ENCODE measurements at places on chromosomes 3 and 15.

DNA sequence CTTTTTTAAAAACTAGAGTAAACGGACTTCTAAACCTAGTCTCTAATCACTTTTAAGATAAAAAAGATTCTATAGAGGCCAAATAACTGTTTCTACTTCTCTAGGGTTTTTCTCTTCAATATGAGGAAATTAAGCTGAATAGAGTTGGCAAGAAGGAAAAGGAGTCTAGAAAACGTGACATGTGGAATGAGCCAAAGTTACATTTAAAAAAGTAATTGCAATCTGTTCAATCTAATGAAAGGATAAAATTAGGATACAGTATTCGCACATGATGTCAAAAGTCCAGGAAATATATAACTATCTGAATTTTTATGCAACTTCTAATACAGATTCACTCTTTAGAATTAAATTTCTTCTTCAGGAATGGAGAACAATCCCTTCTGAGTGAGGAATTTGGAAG is 300.1 kb downstream of the ULK4 start:
- DNase-seq, result no peak

GRCh38 chr3:99878005-99878404 is 60.3 kb downstream of the CMSS1 start:
- peak; percentile 45 for DNase-seq

DNA sequence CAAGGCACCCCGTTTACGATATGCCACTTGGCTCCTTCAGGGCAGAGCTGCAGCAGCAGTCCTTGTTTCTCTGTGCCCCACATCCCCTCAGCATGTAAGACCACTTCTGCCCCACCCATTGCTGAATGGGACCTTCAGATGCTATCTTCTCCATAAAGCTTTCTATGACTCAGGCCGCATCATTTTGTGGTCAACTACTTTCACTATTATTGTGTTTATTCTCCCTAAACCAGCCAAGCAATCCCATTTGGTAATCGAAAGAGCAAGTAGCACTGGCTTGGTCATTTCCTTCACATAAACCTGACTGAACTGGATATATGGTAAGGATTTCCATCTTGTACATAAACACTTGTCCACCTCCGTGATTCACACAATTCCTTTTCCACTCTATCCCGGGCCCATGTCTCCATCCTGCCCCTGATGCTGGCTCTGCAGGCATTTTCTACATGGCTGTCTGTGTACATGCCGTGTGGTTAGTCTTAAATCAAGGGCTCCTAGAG is 25.7 kb downstream of the LIPC start:
- DNase-seq, result peak; percentile 59

DNA sequence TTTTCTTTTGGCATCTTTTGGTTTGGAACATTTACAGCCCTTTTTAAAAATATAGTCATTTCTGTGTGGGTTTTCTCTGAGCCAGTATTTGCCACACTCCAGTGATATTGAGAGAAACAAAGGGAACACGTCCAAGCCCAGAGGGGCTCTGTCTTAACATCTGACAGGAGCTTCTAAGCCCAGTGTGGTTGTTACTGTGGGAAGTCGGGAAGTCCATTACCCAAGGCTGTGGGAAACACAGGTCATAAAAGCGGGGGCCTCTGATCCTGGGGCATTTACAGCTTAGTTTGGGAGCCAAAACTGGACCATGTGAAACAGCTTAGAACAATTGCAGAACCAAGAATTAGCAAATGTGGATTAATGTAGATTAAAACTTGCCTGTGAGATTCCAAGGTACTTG is 123.0 kb downstream of the PTPRG start:
- no peak for DNase-seq

- DNase-seq, result no peak
Observed at GRCh38 chr3:16441371-16441875, 72.1 kb downstream of the RFTN1 start.

DNA sequence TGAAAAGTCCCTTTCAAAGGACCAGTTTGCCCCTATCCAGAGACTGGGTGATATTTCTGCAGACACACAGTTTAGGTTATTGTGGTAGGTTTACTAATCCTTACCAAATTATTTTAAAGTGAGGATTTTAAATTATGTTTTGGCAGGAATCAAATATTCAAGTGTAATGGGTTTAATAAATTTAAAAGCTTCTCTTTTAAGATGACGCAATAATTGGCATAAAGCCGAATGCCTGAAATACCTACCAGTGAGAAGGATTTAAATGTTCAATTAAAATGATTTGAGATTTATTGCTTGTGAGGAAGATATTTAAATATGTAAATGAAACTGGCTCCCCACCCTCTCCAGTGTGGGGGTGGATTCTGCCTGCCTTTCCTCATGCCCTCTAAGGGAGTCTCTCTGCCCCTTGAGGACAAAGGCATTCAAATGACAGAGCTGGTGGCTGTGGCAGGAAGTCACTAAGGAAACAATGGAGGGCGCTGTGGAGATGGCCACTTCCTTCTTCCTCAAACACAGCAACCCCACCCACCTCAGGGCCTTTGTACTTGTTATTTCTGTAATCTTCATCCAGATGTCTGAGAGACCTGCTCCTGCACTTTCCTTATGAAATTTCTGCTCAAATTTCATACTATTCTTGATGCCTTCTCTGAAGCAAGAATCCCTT is 131.7 kb downstream of the TNIK start:
- DNase-seq, result no peak

DNA sequence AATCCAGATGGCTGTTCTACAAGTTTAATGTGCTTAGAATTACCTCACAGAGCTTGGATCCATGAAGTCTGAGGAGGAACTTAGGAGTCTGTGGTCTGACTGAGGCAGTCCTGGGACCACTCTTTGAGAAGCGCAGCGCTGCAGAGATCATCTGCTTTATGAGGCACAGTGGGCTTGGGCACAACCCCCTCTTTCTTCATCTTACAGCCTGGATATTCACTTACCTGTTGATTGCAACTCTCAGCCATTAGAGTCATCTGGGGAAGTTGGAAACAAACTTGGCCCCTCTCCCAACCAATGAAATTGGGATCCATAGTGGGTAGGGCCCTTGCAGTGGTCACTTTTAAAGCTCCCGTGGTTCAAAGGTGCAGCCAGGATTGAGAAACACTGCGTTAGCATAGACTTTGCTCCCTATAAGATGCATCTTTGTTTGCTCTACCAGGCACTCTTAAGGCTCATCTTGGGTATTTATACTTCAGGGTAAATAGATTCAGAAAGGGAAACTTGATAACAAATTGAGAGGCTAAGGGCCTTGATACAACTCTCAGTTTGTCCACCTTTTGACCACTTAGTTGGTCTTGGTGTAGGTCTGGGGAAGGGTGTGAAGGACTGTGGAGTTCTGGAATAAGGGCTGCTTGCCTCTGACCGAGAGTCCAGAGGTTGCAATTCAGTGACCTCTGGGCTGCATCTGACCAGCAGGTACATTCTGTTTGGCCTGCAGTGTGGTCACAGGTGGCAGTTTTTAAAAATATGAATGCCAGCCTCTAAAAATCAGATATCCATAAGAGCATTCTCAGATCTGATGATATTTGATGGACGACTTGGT is 22.8 kb downstream of the FEM1B start:
- no peak for DNase-seq

DNA sequence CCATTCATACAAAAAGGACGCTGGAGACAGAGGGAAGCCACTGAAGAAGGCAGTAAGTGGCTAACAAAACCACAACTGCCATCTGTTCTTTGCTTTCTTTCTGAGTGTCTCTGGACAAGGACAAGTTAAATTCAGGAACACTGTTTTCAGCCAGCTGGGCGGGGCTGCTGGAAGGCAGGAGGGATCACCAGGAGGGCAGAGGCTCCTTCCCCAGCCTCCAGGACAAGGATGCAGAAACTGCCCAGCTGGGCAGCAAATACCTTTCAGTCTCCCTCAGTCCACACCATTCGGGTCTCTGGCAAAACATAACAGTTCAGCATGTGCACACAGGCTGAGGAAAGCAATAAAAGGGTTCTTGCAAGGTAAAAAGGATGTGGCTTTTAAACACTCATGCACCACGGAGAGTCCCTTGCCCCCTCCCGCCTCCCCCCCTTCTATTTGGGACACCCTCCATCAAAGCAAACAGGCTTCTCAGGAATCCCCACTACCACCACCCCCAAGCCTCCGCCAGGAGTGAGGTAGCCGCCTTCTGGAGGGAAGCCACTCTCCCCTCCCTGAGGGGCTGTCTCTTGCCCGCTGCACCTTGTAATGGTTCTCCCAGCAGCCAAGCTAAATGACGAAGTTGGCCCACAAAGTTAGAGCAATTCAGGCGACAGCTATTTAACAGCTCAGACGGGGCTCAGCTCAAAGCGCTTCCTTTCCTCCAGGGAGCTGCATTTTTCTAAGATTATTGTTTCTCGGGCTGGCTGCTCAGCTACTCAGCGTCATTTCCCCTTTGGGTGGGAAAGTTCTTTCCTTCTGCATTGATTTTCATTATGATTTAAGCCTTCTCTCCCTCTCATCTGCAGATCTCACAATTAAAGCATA is 3.8 kb downstream of the HEG1 start:
- peak; percentile 71 for DNase-seq

DNA sequence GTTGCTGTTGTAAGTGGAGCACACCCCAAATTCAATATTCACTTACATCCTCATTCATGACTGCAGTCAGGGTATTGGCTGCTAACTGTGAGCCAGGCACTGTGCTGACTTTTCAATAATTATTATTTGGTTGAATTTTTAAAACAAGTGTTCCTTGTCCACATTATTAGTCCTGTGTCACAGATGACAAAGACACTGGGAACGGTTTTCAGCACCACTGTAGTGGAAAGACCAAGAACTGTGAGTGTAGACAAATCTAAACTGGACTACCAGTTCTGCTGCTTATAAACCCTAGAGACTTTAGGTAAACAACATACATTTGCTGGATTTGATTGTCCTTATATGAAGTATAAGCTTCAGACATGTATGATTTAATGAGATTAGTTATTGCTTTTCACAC is 197.7 kb upstream of the ROBO2 start:
- no peak for DNase-seq

DNA sequence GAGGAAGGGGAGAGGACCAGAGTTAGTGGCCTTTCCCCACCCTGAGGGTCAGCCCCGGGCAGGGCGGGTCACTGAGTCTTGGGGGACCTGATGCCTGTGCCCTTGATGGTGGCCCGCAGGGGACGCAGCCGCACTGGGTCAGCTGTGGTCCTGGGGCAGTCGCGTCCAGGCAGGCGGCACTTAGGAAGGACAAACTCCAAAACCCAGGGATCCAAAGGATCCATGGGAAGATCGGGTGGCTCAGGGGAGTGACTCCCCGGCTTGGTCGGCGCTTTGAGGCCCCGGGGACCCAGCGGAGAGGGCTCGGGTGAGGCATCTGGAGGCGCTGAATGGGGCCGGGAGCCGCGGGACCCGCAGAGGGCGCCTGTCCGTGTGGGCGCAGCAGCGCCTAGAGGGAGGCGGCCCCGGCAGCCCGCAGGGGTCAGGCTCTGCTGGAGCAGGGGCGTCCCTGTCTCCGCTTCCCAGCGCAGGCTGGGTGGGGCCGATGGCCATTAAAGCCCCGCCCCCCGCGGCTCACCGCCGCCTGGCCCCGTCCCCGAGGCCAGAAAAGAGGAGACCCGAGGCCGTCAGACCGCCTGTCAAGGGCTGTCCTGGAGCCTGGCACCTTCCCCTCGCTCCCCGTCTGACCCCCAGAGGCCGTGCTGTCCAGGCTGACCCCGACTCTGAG is 17.5 kb downstream of the CIDEC start:
- DNase-seq, result peak; percentile 82

- no peak for DNase-seq
Observed at GRCh38 chr3:15391007-15391406, 36.3 kb downstream of the METTL6 start.

Data from hepatic stellate cell (primary cell).